ENCODE measurements at places on chromosomes 2 and 18. TPM values are rescaled to one million over a fixed set of nuclear protein-coding genes. Genes with fewer than 3 reads are reported as not detected.

DNA sequence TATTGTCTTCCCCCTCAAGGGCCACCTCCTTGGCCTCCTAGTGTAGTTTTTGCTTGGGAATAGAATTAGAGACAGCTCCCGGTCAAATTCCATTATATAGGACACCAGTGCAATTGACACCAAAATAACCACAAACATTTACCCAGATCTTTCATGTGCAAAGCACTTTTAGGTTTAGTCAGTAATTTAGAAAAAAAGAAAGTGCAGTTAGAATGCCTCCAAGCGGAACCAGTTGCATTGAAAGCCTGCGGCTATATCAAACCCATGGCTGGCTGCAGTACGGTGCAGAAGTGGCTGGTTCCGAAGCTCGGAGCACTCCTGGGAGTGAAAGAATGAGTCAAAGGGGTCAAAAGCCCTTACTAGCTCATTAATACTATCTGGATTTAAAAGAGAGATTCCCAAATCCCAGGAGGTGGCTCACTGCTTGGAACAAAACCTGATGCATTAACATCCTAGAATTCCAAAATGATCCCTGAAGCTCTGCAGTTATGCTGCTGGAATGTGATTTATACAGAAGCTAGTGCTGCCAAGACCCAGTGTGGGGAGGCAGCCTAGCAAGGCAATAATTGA, 432.2 kb upstream of the KLHL29 start:
- H3K27ac ChIP-seq = no peak overlapping the region
- no peaks in the 10 kb centered on the region for H3K36me3 ChIP-seq
- H3K27me3 ChIP-seq = no peaks in the 10 kb centered on the region
- DNase-seq = no peak
- H3K4me3 ChIP-seq = no peak overlapping the region

The CENPA gene
- 4.6 TPM for total RNA-seq

GRCh38 chr2:176272870-176273459, 3.7 kb downstream of the MTX2 start:
- H3K4me3 ChIP-seq = no peak overlapping the region
- peaks cover 16% of the 10 kb centered on the region for H3K4me1 ChIP-seq
- H3K36me3 ChIP-seq = peaks cover 2% of the 10 kb centered on the region
- no peak overlapping the region for H3K27ac ChIP-seq

DNA sequence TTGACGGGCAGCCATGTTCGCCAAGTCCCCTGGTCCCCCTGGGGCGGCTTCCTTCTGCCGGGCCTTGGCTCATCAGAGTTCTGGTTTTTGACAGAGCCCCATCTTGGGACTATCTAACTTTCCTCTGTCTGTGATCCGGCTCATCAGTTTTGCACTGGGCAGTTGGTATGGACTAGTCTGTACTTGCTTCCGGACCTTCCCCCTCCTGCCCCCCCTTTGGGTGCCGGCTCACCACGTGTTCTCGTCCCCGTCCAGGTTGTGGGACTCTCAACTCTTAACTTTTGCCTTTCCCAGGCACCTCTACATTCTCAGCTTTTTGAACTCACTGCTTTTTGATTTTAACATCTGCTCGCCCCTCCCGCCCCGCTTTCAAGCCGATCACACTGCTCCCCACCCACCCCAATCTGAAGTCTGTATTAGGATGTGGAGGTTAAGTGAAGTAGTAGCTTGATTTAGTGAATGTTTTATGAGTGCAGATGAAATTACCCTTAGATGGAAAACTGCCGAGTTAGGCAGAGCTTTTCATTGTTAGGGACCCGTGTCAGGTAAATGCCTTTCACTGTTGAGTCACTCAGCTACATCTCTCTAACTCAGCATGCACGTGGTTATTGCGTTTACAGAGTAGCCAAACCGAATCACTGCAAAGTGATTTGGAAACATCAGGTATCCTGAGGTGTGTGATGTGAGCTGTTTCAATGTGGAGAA, 874 bp downstream of the WDR43 start:
- H3K27me3 ChIP-seq = no peaks in the 10 kb centered on the region
- H3K4me3 ChIP-seq = peak overlapping the region; percentile 92
- DNase-seq = no peak
- H3K36me3 ChIP-seq = no peaks in the 10 kb centered on the region

DNA sequence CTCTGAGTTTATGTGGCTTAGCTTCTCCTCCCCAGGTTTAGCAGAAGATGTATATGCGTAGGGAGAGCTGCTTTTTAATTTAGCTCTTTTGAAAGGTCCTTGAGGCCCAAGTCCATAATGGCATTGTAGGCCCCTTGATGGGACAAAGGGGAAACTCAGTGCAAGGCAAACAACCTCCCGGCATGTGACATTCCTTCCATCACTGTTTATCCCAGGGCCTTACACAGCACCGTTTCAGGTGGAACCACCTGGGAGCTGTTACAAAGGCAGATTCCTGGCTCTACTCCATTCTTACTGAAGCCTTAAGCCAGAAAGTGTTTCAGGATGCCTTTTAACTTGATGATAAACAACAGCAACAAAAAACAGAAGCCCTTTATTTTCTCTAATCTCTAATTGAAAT, 555.4 kb downstream of the SLC4A3 start:
- H3K4me1 ChIP-seq = no peaks in the 10 kb centered on the region
- no peak overlapping the region for H3K4me3 ChIP-seq
- no peaks in the 10 kb centered on the region for H3K27me3 ChIP-seq
- DNase-seq = no peak
- no peak overlapping the region for H3K27ac ChIP-seq

GRCh38 chr2:95104606-95105005, 17.0 kb downstream of the MRPS5 start:
- no peaks in the 10 kb centered on the region for H3K27me3 ChIP-seq
- no peak overlapping the region for H3K27ac ChIP-seq
- no peaks in the 10 kb centered on the region for H3K4me1 ChIP-seq
- H3K36me3 ChIP-seq = peaks cover 69% of the 10 kb centered on the region
- no peak for DNase-seq

The QPCT gene
- not detected for total RNA-seq

- peak; percentile 85 for DNase-seq
- H3K27me3 ChIP-seq = peaks cover 73% of the 10 kb centered on the region
- H3K36me3 ChIP-seq = peaks cover 2% of the 10 kb centered on the region
- no peak within 1 kb of the TSS for H3K27ac ChIP-seq
- peak within 1 kb of the TSS; percentile 65 for H3K4me3 ChIP-seq
Measured at GRCh38 chr2:31138037-31138962, at the start of gene GALNT14. GALNT14 (minus strand) TSS chr2:31138440; CDS start chr2:31138086, 354 bp downstream.

DNA sequence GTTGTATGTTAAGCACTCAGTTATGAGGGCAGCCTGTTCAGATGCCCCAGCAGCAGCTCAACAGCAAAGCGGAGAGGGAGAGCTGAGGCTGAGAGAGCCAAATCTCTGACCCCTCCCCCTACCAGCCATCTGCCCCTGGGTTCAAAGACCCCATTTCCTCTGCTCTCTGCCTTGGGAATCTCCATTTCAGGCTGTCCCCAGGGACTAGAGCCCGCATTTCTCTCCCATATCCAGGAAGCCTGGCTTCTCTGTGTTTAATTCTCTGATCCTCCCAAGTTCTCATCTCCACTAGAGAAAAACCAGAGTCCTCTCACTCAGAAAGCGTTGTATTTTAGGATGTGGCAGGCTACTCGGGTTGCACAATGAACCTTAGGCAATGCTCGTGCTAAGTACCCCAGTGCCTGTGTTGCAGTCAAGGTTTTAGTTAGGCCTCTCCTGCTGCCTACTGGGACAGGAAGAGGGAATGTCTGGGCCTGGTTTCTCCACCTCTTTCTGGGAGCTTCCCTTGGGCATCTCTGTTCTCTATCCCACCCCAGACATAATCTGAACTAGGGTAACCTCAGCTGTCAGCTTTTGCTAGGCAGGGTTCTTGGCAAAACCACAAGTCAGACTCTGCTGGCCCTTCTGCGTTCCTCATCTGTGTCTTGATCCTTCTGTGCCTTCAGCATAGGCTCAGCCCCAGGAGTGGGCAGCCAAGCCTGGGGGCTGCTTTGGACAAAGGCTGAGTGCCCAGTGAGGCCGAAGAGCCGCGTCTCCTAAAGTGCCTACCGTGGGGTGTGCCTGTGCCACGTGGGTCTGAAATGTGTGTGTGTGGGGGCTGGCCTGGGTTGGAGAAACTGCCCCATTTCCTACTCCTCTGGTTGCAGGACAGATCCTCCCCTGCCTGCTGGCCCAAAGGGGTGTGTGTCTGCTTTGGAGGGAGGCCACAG, 96.8 kb downstream of the STPG4 start:
- H3K27me3 ChIP-seq = no peaks in the 10 kb centered on the region
- H3K27ac ChIP-seq = peak overlapping the region; percentile 95
- peaks cover 62% of the 10 kb centered on the region for H3K4me1 ChIP-seq

GRCh38 chr2:128505575-128506526, 187.2 kb upstream of the HS6ST1 start:
- no peak for DNase-seq
- no peak overlapping the region for H3K4me3 ChIP-seq
- peaks cover 2% of the 10 kb centered on the region for H3K4me1 ChIP-seq
- H3K27ac ChIP-seq = no peak overlapping the region
- peaks cover 6% of the 10 kb centered on the region for H3K27me3 ChIP-seq

The FAM228A gene
- total RNA-seq = not detected

DNA sequence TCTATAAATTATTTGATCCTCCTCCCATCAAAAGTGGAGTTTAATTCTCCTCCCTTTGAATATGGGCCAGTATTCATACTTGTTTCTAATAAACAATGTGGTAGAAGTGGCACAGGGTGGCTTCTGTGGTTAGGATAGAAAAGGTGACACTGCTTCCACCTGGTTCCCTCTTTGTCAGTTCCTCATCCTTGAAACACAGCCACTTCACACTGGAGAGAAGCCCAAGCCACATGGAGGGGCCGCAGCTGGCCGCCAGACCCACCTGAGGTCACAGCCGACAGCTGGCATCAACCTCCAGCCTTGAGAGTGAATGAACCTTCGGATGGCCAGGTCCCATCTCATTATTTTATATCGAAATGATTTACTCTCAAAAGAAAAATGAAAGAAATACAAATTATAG, 27.5 kb upstream of the SLC66A3 start:
- H3K27me3 ChIP-seq = peaks cover 12% of the 10 kb centered on the region
- no peak overlapping the region for H3K4me3 ChIP-seq
- no peaks in the 10 kb centered on the region for H3K36me3 ChIP-seq
- peaks cover 15% of the 10 kb centered on the region for H3K4me1 ChIP-seq

DNA sequence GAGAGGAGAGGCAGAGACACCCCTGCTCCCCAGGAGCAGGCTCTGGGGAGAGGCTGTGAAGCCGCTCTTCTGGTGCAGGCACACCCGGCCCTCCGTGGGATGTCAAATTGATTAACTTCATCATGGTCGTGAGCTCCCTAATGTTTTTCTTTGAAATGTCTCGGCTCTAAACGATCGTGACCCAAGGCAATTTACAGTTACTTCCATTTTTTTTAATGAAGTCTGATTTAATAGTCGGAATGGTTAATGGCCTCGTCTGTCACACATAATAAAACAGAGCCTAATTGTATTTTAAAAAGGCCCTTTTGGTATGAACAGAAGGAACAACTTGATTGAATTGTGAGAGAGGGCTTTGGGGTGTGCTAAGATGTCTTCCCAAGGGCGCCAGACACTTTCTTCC, 130.2 kb downstream of the SMAD2 start:
- H3K27ac ChIP-seq = no peak overlapping the region
- peaks cover 25% of the 10 kb centered on the region for H3K27me3 ChIP-seq
- no peak overlapping the region for H3K4me3 ChIP-seq
- DNase-seq = peak; percentile 71
- H3K4me1 ChIP-seq = peaks cover 7% of the 10 kb centered on the region

DNA sequence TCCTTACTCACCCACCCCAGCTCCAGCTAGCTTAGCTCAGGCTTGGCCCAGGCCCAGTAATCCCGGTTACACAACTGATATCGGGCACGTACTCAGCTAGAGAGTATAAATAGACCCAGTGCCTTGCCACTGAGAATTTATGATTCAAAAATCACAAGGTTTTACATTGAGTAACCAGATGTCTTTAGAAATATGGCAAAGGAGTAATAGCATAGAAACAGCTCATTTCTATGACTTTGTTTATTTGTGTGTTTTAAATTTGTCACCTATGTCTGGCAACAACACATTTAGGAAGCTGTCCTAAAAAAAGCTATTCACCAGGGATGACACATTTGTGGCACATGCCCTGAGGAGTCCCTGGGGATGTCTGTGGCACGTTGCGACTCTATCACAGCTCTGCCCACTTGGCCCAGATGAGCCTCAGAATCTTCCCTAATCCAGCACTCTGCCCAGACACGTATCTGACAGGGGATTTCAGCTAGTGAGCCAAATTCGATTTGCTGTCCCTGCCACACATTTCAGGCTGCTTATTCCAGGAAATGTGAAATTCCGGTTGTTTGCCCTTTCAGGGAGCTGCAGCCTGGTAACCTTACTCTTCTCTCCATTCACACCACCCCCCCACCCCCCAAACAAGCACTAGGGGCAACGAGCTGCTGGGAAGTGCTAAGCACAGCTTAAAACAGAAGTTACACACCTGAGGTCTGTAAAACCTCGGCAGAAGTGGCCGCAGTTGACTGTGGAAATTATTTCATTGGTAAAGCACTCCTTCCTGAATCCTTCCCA, 85.4 kb upstream of the ZCCHC2 start:
- H3K27me3 ChIP-seq = peaks cover 14% of the 10 kb centered on the region
- H3K4me1 ChIP-seq = no peaks in the 10 kb centered on the region
- H3K4me3 ChIP-seq = no peak overlapping the region
- no peak overlapping the region for H3K27ac ChIP-seq

DNA sequence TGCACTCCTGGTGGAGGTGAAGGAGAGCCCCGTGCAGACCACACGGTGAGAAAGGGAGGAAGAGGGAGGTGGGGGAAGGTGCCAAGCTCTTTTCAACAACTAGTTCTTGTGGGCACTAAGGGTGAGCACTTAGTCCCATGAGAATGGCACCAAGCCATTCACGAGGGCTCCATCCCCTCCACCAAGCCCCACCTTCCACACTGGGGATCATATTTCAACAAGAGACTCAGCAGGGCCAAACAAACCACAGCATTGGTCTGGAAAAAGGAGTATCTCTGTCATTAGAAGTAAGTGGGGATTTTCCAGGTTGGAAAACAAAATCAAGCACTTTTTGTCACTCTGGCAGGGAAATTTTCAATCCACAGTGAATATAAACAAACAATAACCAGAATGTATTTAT, 38.4 kb downstream of the ZAP70 start:
- DNase-seq = no peak
- H3K4me1 ChIP-seq = peaks cover 3% of the 10 kb centered on the region
- H3K27ac ChIP-seq = no peak overlapping the region
- H3K27me3 ChIP-seq = no peaks in the 10 kb centered on the region
- no peak overlapping the region for H3K4me3 ChIP-seq

GRCh38 chr18:50696436-50696835, 123.4 kb downstream of the MRO start:
- no peak for DNase-seq
- no peaks in the 10 kb centered on the region for H3K4me1 ChIP-seq
- H3K4me3 ChIP-seq = no peak overlapping the region
- H3K27ac ChIP-seq = no peak overlapping the region

- no peak overlapping the region for H3K27ac ChIP-seq
- peaks cover 6% of the 10 kb centered on the region for H3K27me3 ChIP-seq
- no peak for DNase-seq
- H3K36me3 ChIP-seq = no peaks in the 10 kb centered on the region
Measured at GRCh38 chr18:62683935-62684334, 31.4 kb upstream of the PHLPP1 start.

Measured in osteocyte (in vitro differentiated cells).